ENCODE measurements at places on chromosomes 2 and 18.

- no peak for DNase-seq
Observed at GRCh38 chr18:6406910-6407470, 7.7 kb downstream of the L3MBTL4 start.

GRCh38 chr2:61900281-61900680 lies 5.2 kb upstream of the COMMD1 start:
- DNase-seq = no peak

DNA sequence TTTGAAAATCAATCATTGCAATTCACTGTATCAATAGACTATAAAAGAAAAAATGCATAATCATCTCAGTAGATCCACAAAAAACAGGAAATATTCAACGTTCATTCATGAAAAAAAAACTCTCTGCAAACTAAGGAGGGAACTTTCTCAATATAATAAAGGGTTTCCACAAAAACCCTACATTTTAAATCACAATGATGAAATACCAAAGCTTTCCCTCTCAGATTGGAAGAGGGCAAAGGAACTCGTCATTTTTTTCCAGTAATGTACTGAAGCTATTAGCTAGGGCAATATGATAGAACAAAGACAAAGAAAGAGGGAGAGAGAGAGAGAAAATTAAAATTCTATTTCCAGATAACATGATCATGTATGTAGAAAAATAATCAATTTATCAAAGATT lies 167.1 kb upstream of the RBMS1 start:
- DNase-seq = no peak

- DNase-seq = no peak
Observed at GRCh38 chr2:170013802-170014551, 164.0 kb upstream of the MYO3B start.

GRCh38 chr18:66874812-66875474 lies 271.1 kb upstream of the CDH19 start:
- DNase-seq = no peak

GRCh38 chr2:26043862-26044696 lies 10.2 kb downstream of the RAB10 start:
- DNase-seq = no peak

- DNase-seq = no peak
Observed at GRCh38 chr2:595831-596592, 81.2 kb downstream of the TMEM18 start.

GRCh38 chr2:58140508-58141072 lies 94.0 kb downstream of the VRK2 start:
- no peak for DNase-seq

- peak; percentile 90 for DNase-seq
Observed at GRCh38 chr18:48806551-48807261, 144.1 kb downstream of the SMAD7 start.

GRCh38 chr18:9429662-9429993 lies 45.7 kb upstream of the RALBP1 start:
- DNase-seq = no peak

GRCh38 chr2:69601179-69601612 lies 42.3 kb downstream of the AAK1 start:
- DNase-seq = no peak

GRCh38 chr18:23291456-23292205 lies 156.3 kb downstream of the CABLES1 start:
- DNase-seq = no peak

DNA sequence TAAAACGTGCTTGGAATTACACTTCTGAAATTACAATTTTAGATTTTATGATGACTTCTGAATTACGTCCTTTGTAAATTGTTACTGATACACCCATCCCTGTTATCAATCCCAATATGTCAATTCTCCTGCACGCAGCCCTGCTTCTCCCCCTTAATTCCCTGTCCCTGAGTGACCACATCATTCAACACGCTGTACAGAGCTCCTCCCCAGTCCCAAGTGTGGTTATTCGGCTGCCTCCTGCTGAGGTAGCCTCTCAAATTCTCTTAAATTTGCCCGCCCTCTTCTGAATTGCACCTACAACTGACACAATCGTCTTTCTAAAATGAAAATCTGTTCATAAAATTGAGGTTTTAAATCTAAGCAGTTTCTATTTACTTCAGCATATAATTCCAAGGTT lies 10.1 kb downstream of the SERPINB8 start:
- no peak for DNase-seq

DNA sequence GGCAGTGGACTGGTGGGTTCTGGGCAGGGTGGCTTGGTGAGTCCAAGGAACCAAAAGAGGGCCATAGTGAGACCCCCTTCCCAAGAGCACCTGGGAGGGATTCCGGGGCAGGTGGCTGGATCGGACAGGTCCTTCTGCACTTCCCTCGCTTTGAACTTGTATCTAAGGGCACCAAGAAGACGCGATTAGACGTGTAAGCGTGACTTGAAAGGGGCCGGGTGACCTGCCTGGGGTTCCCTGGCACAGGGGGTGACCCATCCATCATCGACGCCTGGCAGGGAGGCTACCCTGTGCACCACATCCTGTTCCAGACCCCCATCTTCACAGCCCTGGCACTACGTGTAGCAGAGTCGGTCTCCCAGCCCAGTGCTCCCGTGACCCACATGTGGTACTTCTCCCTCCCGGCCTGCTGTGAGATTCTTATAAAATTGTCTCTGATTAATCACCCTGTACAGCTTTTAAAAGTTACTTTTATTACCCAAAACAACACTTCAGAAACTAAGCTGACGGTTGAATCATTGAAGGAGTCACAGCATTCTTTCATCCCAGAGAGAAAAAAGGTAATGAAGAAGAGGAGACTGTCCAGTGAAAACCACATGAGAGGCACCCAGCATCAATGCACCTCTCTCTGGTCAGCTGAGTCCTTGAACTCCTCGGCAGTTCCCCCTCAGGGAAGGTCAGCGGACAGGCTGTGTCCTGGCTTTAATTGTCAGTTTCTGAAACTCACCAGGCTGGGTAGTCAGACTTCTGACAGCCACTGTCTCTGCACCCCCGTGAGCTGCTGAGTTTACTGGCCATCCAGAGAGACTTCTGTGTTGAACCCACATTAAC lies 13.0 kb downstream of the SH3BP4 start:
- DNase-seq = no peak

DNA sequence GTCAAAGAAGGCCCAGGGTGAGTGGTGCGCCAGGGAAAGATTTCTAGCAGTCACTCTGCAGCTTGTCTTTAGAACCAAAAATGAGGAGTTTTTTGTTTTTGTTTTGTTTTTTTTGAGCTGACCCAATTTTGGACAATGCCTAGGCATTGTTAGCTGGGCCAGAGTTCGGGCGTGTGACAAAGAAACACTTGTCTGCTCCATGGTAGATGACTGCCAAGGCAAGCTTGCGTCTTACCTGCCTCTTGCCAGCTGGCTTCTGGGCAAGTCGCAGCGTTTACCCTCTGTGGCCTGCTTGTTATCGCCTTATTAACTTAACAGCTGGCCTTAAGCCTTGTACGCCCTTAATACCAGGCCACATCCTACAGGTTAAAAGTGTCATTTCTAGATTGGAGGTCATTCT lies 114.3 kb downstream of the GALNT1 start:
- DNase-seq = no peak

- DNase-seq = no peak
Observed at GRCh38 chr2:200751786-200752185, 59.9 kb upstream of the BZW1 start.

- DNase-seq = no peak
Observed at GRCh38 chr2:187390891-187391290, 57.2 kb downstream of the CALCRL start.
